SK-N-SH (cell line): ENCODE measurements at places on chromosomes 4 and X.

- DNase-seq = peak; percentile 44
Measured at GRCh38 chr4:119655111-119655837, 26.7 kb upstream of the PDE5A start.

DNA sequence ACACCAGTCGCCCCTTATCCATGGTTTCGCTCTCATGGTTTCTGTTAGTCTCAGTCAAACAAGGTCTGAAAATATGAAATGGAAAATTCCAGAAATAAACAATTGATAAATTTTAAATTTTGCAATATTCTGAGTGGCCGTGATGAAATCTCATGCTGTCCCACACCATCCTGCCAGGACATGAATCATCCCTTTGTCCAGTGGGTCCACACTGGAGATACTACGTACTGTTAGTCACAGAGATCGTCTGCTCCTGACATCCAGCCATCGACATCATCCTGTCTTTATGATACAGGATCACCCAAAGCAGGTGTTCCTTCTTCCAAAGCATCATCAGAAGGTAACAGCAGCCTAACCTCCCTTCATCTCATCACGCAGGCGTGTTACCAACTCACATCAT is 76.5 kb upstream of the MSX1 start:
- no peak for DNase-seq

DNA sequence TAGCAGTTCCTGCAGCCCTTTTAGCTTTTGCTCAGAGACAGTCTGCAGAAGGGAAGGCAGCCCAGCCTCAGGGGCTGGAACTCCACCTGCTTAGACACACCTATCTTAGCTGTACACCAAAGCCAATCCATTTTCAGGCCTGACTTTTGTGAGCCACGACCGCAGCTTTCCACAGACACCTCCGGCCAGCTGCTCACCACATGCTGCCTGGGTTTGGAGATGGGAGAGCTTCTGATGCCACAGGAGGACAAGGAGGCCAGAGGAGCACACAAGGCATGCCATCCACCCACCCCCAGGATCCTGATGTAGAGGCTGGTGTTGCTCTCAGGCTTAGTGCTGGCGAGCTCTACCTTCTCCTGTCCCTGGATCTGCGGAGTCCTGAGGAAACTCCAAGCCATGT is 141.8 kb upstream of the NALF2 start:
- no peak for DNase-seq

GRCh38 chr4:16812041-16812440 is 86.4 kb downstream of the LDB2 start:
- DNase-seq = no peak

GRCh38 chr4:83582289-83582785 is 46.4 kb downstream of the GPAT3 start:
- DNase-seq = no peak

- DNase-seq = no peak
Measured at GRCh38 chr4:86928400-86929255, 6.2 kb upstream of the AFF1 start.

DNA sequence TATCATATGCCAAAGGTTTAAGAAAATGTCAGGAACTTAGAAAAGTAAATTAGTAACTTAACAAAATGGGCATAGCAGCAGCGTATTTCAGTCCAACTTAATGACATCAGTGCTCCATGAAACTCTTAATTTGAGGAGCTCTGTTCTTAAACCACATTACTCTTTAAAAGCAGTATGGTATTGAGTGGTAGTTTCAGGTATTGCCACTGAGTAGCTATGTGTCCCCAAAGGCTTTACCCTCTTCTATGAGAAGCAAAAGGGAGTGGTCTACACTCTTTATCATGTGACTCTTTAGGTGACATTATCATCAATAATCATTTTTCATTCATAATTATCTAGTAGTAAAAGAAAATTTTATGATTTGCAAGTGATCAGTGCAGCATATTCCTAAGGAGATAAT is 158.3 kb downstream of the STIM2 start:
- DNase-seq = no peak

- DNase-seq = no peak
Measured at GRCh38 chr4:118712872-118713271, 27.7 kb downstream of the METTL14 start.

GRCh38 chr4:183399126-183399522 is 45.3 kb upstream of the CDKN2AIP start:
- DNase-seq = peak; percentile 36

DNA sequence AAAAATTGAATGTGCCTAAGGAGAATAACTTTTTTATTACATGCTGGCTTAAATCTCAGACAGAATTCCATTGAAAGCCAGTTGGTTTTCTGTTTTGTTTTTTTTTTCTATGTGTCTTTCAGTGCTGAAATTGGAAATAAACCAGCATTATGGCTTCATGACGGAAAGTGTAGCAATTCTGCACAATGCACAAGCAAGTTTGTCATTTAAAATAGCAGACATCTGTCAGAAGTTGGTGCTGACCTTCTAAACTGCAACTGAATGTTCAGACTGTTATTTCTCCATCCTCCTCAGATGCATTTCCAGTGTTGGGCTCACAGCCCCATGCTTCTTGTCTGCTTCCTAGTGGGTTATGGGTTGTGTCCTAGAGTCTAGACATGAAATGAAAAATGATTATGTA is 107.2 kb upstream of the LIMCH1 start:
- DNase-seq = no peak

- peak; percentile 94 for DNase-seq
Measured at GRCh38 chrX:41334363-41335197, 618 bp downstream of the DDX3X start.

- no peak for DNase-seq
Measured at GRCh38 chr4:13169731-13170525, 314.2 kb downstream of the RAB28 start.

DNA sequence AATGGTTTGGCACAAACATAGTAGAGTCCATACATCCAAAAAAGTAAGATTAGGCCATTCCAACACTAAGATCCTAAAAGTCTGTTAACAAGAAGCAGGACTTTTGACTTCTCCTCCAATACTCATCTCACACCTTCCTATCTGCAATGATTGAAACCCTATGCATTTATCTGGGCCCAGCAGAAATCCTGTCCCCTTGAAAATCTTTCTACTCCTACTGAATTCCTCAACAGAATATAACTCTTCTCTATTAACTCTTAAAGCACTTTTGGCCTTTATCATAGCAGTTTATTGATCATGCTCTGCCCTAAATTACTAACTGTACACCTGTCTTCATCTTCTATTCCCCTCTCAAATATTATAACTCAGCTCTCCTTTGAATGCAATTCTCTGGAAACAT is 4.6 kb downstream of the G3BP2 start:
- no peak for DNase-seq

- DNase-seq = no peak
Measured at GRCh38 chr4:2352171-2352570, 66.3 kb downstream of the ZFYVE28 start.

GRCh38 chrX:70168238-70169188 is 8.8 kb upstream of the DGAT2L6 start:
- no peak for DNase-seq

DNA sequence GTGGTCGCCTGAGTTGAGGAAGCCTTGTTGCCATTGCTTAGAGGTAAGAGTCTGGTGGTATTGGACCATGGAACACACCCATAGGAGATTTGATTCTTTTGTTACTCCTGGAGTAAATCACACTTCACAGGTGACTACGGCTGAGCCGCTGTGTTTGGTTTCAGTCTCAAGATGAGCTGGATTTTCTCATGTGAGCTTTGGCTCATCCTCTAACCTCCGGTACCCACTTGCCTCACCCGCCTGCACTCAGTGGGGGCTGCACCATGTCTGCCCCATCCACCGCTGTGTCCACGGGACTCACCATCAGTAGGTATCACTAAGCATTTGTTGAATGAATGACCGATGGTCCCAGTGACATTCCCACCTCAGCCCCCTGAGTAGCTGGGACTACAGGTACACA is 52.7 kb downstream of the HTT-AS start:
- DNase-seq = no peak

DNA sequence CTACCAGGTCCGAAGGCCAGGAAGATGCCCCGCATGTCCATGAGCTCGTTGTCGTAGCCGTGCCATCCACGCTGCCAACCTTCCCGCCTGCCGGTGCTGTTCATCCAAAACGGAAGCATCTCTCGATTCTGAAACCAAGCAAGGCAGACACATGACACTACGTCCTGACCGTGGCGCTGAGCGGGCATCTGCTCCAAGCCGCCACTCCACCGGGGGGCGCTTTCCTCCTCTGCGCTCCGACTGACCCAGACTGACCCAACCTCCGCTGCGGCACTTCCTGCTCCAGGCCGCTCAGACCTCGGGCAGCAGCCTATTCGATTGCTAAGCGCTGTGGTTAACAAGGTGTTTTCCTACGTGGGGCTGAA is 120.5 kb downstream of the ENPP6 start:
- DNase-seq = no peak

- DNase-seq = no peak
Measured at GRCh38 chr4:7332216-7333023, 102.3 kb downstream of the PSAPL1 start.
